Activated CD4-positive, alpha-beta T cell treated with anti-CD3 and anti-CD28 coated beads for 36 hours (primary cell): ENCODE measurements at places on chromosomes 7 and 10. TPM values are rescaled to one million over a fixed set of nuclear protein-coding genes. Genes with fewer than 3 reads are reported as not detected.

DNA sequence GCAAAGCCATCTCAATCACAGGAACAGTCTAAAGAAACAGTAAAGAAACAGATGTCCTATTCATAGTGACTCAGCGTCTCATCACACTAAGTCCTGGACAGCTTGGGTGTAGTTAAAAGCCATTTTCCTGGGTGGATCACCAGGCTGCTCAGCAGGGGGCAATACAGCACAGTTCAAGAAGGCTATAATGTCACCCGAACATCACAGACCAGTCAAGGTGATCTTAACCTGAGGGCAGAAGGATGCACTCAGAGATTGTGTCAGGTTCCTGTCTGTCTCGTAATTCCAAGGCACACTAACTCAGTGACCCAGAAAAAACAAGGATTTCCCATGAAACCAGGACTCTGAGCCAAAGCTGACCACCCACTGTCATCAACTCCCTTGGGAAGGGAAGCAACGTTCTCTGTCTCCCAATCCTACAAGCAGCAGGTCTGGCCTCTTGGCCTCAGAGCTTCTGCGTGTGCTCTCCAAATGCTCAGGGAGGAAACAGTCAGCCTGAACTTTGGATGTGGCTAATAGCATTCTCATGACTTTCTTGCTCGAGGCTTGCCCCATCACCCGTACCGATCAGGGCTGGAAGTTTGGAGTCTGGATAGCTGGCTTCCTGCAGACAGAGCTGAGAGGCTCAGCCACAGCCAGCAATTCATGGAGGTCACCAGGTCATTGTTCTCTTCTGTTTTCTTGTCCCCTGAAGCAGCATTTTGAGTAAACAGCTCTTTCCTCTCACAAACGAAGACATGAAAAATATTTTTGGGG is 90.4 kb upstream of the FAM171A1 start:
- H3K4me3 ChIP-seq: no peak overlapping the region
- DNase-seq: peak; percentile 8
- peaks cover 7% of the 10 kb centered on the region for H3K4me1 ChIP-seq
- peaks cover 17% of the 10 kb centered on the region for H3K27me3 ChIP-seq
- H3K27ac ChIP-seq: no peak overlapping the region
- H3K36me3 ChIP-seq: no peaks in the 10 kb centered on the region

DNA sequence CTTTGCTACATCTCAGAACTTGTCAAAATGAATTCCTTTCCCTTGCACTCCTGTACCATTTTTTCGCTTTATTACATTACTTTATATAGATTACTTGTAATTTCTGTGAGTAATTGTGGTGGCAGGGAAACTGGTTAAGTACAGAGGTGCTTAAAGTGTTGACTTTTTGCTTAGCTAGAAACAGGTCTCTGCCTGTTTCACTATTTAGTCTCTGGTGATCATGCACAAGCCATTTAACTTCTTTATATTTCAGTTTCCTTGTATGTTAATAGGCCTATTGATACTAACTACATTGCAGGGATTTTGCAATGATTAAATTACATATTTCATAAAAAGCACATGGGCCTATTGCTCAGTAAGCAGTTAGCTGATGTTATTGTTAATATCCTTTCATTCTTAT is 233.8 kb downstream of the PRKG1 start:
- H3K27me3 ChIP-seq: no peaks in the 10 kb centered on the region
- no peak overlapping the region for H3K27ac ChIP-seq
- no peaks in the 10 kb centered on the region for H3K36me3 ChIP-seq
- no peak overlapping the region for H3K4me3 ChIP-seq
- H3K4me1 ChIP-seq: no peaks in the 10 kb centered on the region

DNA sequence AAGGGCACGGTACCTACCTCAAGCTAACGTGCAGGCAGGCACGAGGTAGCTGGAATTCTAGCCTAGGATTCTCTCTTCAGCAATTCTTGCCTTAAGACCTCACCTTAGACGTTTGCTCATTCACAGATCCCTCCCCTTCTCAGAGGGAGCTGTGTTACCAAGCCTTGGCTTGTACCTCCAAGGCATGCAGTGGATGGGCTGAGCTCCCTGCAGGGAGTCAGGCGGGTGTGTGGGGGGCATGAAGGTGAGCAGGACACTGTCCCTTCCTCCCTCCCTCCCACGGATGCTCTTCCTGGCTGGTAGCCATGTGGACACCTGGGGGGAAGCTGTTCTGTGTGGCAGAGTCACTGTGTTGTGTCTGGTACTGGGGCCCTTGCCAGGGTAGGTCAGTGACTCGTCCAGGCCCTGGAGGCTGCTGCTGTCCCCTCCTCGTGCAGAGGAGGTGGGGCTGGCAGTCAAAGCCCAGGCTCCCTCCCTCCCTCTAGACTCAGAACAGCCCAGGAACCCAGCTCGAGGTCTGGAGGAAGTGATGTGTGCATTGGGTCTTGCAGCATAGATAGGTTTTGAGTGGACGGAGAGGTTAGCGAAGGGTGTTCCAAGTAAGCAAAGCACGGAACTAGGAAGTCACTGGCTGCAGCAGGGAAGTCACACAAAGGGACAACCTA is 222.2 kb upstream of the SH2B2 start:
- no peaks in the 10 kb centered on the region for H3K4me1 ChIP-seq
- peak; percentile 10 for DNase-seq
- H3K36me3 ChIP-seq: peaks cover 5% of the 10 kb centered on the region
- H3K27me3 ChIP-seq: no peaks in the 10 kb centered on the region
- H3K4me3 ChIP-seq: no peak overlapping the region

- no peak overlapping the region for H3K4me3 ChIP-seq
- H3K4me1 ChIP-seq: peaks cover 26% of the 10 kb centered on the region
- H3K27ac ChIP-seq: no peak overlapping the region
Observed at GRCh38 chr7:130430841-130431666, 9.8 kb downstream of the CEP41 start.

GRCh38 chr7:68504716-68505115 is 1093.6 kb upstream of the AUTS2 start:
- DNase-seq: no peak
- H3K27ac ChIP-seq: no peak overlapping the region
- H3K27me3 ChIP-seq: no peaks in the 10 kb centered on the region
- H3K4me3 ChIP-seq: no peak overlapping the region

GRCh38 chr10:16689227-16689626 is 128.0 kb downstream of the RSU1 start:
- no peaks in the 10 kb centered on the region for H3K4me1 ChIP-seq
- no peak for DNase-seq
- H3K27ac ChIP-seq: no peak overlapping the region
- H3K36me3 ChIP-seq: peaks cover 17% of the 10 kb centered on the region
- H3K4me3 ChIP-seq: no peak overlapping the region
- no peaks in the 10 kb centered on the region for H3K27me3 ChIP-seq

DNA sequence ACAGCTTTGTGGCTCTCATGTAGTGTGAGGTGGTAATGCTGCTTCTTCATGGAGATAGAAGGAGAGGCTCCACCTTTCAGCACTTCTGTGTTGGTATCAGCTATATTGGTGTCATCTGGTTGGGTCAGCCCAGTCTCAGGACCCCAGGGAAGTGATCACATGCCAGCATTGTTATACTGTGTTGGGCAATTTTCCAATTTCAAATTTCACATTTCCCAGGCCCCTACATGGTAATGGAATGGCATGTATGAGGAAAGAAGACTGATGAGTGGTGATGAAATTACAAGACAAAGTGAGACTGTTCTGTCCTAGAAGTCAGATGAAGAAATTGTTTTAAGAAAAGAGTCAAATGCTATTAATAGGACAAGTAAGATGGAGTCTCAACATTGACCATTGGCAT is 3.7 kb upstream of the AKR1C3 start:
- peaks cover 5% of the 10 kb centered on the region for H3K4me1 ChIP-seq
- peaks cover 7% of the 10 kb centered on the region for H3K27me3 ChIP-seq
- no peaks in the 10 kb centered on the region for H3K36me3 ChIP-seq
- no peak overlapping the region for H3K27ac ChIP-seq
- DNase-seq: no peak

DNA sequence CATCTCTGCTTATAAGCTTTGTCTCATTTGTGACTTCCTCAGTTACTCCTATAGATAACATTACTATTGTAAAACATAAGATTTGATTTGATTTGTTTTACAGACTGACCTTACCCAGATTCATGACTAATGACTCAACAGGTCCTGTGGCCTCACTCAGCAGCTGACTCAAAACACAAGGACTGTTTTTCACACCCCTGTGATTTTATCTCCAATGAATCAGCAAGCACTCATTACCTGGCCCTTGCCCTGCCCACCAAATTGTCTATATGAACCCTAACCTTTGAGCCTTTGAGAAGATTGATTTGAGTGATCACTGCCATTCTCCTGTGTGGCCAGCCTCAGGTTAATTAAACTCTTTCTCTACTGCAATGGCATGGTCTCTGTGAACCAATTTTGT is 1064.6 kb upstream of the LRRTM3 start:
- DNase-seq: no peak
- H3K27ac ChIP-seq: no peak overlapping the region
- H3K4me3 ChIP-seq: no peak overlapping the region
- no peaks in the 10 kb centered on the region for H3K4me1 ChIP-seq
- H3K27me3 ChIP-seq: no peaks in the 10 kb centered on the region

DNA sequence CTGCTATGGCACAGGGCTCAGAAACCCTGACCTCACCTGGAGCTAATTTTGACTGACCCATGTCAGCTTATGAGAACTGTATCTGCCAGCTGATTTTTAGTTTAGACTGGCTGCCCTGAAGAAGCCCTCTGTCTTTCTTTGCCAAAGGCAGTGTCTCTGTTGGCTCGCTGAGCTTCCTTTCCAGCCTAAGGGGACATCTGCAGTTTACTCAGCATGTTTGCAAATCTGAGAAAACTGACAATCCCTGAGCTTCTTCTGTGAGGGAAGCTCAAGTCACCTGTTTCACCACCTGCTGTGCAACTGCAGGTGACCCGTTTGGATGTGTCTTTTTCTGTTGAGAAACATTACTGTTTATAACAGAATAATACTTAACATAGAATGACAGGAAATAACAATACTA is 46.0 kb downstream of the PRKAR2B start:
- no peaks in the 10 kb centered on the region for H3K36me3 ChIP-seq
- H3K27me3 ChIP-seq: no peaks in the 10 kb centered on the region
- H3K4me1 ChIP-seq: no peaks in the 10 kb centered on the region
- no peak overlapping the region for H3K4me3 ChIP-seq
- H3K27ac ChIP-seq: no peak overlapping the region

DNA sequence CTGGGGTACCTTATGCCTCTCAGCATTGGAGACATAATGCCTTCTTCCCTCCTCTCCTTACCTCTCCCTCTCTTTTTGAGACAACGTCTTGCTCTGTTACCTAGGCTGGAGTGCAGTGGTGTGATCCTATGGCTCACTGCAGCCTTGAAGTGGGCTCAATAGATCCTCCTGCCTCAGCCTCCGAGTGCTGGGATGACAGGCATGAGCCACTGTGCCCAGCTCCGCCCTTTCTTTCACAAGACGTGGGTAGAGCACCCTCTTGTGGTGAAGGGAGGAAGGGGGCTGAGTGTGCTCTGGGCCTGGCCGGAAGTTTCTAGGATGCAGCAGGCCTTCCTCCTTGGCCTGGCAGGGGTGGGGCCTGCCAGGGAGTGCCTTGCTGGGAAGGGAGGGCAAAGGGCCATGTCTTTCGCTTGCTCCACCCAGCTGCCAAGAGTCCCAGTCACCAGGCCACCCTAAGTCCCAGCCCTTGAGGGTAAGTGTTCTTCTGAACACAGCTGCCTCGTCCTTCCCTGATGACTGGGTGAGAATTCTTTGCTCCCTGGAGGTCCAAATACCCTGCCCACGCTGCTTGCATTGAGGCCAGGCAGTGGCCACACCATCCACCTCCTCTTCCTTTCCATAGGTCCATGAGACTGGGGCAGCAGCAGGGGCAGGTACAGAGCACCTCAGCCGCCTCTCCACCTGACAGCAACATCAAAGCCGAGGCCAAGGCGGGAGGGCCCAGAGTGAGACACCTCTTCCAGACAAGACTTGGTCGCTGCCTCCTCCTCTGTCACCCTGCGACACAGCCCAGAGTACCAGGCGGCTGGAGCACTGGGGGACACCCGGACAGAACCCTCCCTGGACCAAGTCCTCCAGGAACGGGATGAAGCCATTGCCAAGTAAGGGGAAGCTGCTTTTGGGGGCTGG is 3.7 kb downstream of the ABHD11 start:
- peak; percentile 90 for DNase-seq
- H3K36me3 ChIP-seq: peaks cover 6% of the 10 kb centered on the region
- H3K4me1 ChIP-seq: peaks cover 19% of the 10 kb centered on the region
- H3K27me3 ChIP-seq: no peaks in the 10 kb centered on the region

GRCh38 chr10:118903691-118904090 is 125.8 kb upstream of the NANOS1 start:
- no peak overlapping the region for H3K4me3 ChIP-seq
- H3K36me3 ChIP-seq: no peaks in the 10 kb centered on the region
- no peaks in the 10 kb centered on the region for H3K4me1 ChIP-seq
- no peak overlapping the region for H3K27ac ChIP-seq
- DNase-seq: no peak

DNA sequence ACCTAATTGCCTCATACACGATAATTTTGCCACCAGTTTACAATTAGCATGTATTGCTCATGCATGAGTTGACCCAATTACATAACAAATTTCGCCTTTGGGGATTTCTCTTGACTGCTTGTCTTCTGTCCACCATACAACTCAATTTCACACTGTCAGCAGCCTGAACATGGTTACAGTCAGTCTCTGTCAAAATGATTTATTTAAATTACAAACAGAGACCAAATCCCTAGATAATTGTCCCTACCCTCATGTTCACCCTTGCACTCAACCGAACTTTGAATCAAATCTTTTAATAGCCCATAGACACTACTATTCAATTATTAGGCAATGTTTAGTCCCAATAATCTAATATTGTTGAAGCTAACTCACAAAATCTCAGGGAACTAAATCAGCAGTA is 59.7 kb upstream of the NEBL start:
- H3K4me1 ChIP-seq: no peaks in the 10 kb centered on the region
- H3K36me3 ChIP-seq: no peaks in the 10 kb centered on the region
- H3K27ac ChIP-seq: no peak overlapping the region
- no peak for DNase-seq
- peaks cover 5% of the 10 kb centered on the region for H3K27me3 ChIP-seq
- H3K4me3 ChIP-seq: no peak overlapping the region

DNA sequence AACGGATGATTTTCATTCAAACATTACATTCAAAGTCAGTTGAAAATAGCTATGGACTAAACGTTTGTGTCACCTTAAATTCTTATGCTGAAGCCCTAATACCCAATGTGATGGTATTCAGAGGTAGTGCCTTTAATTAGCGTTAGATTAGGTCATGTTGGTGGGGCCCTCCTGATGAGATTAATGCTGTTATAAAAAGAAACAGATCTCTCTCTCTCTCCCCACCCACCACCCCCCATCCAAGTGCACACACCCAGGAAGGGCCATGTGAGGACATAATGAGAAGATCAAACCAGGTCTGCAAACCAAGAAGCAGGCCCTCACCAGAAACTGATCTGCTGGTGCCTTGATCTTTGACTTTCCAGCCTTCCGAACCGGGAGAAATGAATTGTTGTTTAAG is 44.2 kb downstream of the ZNF438 start:
- H3K27ac ChIP-seq: no peak overlapping the region
- H3K36me3 ChIP-seq: peaks cover 5% of the 10 kb centered on the region
- DNase-seq: no peak
- no peaks in the 10 kb centered on the region for H3K27me3 ChIP-seq
- H3K4me1 ChIP-seq: peaks cover 16% of the 10 kb centered on the region

The GJD4 gene
- total RNA-seq: not detected

The CPN1 gene
- total RNA-seq: not detected

The HOXA4 gene
- not detected for total RNA-seq

The PAPOLB gene
- total RNA-seq: not detected

The CNPY1 gene
- not detected for total RNA-seq

The CPEB3 gene
- total RNA-seq: 1.4 TPM
